ENCODE measurements at places on chromosomes 5 and 9. TPM values are rescaled to one million over a fixed set of nuclear protein-coding genes. Genes with fewer than 3 reads are reported as not detected.

Gene BRD9
- total RNA-seq, result 81.5 TPM

Gene NR4A3
- total RNA-seq, result 0.35 TPM

Gene DIRAS2
- total RNA-seq, result not detected

Gene SPATA31A1
- total RNA-seq, result not detected

Gene GKAP1
- total RNA-seq, result 13.1 TPM

Gene KIF4B
- not detected for total RNA-seq

Gene DBH
- total RNA-seq, result 0.09 TPM

Gene SUB1
- 204 TPM for total RNA-seq

Gene PCDHGC5
- total RNA-seq, result not detected

Gene PRUNE2
- total RNA-seq, result not detected

Gene C9
- not detected for total RNA-seq

Gene MINAR2
- not detected for total RNA-seq

Gene HTR4
- total RNA-seq, result not detected

Gene C9orf43
- total RNA-seq, result 0.86 TPM

Gene STC2
- not detected for total RNA-seq

Gene FAM81B
- total RNA-seq, result not detected

Gene TBC1D13
- total RNA-seq, result 31.4 TPM

Gene FYB1
- 596 TPM for total RNA-seq

Gene WDR41
- 14.0 TPM for total RNA-seq

Gene LRRC70
- 1.4 TPM for total RNA-seq

Gene OSMR
- total RNA-seq, result not detected

Gene PDE8B
- not detected for total RNA-seq

Gene PAEP
- total RNA-seq, result not detected

Gene C5orf63
- total RNA-seq, result 17.9 TPM

Gene FOXD4L3
- total RNA-seq, result 0.32 TPM

Gene GBGT1
- 3.6 TPM for total RNA-seq

Gene SPATA31E1
- total RNA-seq, result not detected

Gene IL5
- total RNA-seq, result not detected

Gene BHMT2
- total RNA-seq, result not detected

Gene BARHL1
- not detected for total RNA-seq

Gene TMC1
- not detected for total RNA-seq
